Stimulated activated CD8-positive, alpha-beta memory T cell treated with anti-CD3 and anti-CD28 coated beads, Interleukin-7, amount 100 ng/mL, for 4 hours (primary cell): ENCODE measurements at places on chromosomes 2 and 18.

GRCh38 chr18:10003866-10004265 is 90.0 kb downstream of the VAPA start:
- DNase-seq = no peak

GRCh38 chr2:105802587-105802986 is 57.9 kb downstream of the NCK2 start:
- DNase-seq = peak; percentile 72

GRCh38 chr2:159150280-159150746 is 136.2 kb downstream of the WDSUB1 start:
- no peak for DNase-seq

DNA sequence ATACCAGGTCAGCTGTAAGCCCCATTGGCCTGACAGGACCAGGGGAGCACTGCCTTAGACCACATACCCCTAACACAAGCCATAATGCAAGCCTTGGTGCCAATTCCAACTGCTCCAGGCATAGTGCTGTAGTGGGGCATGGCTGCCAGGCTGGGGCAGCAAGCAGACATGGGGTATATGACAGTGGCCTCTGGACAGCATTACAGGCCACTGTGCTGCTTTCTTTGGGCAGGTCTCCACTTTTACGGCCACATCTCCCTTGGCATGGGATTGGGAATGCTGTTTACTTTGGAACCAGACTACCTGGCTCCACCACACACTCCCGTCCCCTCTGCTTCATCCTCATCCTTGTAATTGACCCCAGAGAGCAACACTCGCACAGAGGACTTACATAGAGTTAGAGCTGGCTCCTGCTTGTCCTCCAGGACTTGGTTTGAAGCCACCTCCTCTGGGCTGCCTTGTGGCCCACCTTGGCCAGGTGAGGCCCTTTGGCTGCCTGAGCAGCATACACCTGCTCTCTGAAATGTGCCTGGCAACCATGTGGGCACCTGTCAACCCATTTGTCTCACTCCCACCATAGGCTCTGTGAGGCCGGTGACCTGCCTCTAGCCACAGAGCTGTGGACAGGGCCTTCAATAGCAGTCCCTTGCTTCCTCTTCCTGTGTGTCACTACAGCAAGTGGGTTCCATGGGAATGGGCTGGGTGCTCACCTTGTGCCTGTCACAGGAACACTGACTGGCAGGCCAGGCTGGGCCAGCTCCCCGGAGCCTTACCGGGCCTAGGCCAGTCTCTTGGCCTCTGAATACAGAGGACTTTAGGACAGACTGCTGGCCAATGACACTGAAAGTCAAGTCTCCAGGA is 262.6 kb upstream of the HS6ST1 start:
- DNase-seq = no peak

GRCh38 chr2:241116606-241117560 is 14.8 kb upstream of the MTERF4 start:
- no peak for DNase-seq

GRCh38 chr2:214104967-214105366 is 305.9 kb upstream of the VWC2L start:
- DNase-seq = no peak

DNA sequence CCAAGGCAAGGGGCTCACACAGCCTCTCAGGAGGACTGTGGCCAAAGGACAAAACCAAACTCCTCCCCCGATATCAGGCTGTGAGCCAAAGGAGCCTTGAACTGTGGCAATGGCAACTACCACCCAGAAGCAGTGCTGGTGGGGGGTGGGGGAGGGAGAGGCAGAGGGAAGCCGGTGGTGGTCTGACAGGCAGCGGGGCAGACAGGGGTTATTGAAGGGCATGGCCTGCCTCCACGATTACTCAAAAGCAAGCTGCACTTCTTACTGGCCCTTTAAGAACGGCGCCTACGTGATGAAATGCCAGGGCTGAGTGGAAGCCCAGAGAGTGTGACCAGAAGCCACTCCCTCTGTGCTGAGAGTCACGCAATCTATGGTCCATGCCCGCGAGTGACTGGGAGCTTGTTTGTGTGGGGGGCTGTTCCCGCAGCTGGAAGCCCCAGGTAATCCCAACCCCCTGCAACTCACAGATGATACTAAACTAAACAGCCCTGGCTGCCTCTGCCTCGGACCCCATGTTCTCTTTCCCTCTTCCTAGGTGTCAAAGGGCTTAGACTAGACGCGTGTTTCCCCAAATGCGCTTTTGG is 128.2 kb upstream of the CXCR4 start:
- no peak for DNase-seq

DNA sequence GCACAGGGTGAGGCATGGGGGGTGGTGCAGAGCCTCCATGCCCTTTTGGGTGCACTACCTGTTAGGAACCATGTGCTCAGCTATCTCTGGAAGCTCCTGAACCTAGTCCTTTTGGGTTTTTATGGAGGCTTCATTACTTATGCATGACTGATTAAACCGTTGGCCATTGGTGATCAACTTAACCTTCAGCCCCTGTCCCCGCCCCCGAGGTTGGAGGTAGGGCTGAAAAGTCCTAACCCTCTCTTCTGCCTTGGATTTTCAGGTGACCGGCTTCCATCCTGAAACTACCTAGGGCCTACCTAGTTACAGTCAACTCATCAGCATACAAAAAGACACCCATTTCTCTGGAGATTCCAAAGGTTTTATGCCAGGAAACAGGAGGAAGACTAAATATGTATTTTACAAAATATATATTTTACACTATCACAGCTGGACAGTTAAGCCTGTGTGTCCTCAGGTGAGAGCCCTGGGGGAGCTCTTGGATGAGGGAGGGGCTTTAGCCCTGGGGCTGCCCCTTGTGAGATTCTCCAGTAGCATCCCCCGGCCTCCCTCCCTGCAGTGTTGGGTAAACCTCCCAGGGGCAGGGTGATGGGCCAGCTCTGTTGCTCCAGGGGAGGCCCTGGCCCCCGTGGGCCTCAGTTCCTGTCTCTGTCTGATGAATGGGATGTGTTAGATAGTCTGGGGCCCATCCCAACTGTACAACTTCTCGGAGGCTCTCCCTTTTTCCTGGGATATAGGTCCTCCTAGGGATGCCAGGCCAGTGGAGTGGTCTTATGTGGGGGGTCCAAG is 24.1 kb downstream of the GLI2 start:
- no peak for DNase-seq

- DNase-seq = no peak
Observed at GRCh38 chr2:198703281-198703680, 754.5 kb downstream of the SATB2 start.

- no peak for DNase-seq
Observed at GRCh38 chr2:222228054-222228453, 70.7 kb downstream of the PAX3 start.

- no peak for DNase-seq
Observed at GRCh38 chr18:21261352-21261751, 19.3 kb downstream of the GREB1L start.

DNA sequence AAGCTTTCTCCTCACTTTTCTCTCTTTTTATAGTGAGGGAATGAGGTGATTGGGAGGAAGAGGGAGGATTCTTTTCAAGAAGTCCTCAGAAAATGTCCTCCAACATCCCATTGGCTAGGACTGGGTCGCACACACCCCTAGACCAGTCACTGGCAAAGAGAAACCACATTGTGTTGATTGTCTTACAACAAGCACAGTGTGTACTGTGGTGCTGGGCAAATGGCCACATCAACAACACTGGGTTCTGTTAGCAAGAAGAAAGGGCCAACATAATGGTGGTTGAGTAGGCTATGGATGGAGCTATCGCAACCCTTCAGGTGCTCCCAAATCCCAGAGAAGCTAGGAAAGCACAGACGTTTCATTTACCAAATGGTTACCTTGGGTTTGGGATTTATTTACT is 18.7 kb upstream of the PTPN4 start:
- DNase-seq = no peak

DNA sequence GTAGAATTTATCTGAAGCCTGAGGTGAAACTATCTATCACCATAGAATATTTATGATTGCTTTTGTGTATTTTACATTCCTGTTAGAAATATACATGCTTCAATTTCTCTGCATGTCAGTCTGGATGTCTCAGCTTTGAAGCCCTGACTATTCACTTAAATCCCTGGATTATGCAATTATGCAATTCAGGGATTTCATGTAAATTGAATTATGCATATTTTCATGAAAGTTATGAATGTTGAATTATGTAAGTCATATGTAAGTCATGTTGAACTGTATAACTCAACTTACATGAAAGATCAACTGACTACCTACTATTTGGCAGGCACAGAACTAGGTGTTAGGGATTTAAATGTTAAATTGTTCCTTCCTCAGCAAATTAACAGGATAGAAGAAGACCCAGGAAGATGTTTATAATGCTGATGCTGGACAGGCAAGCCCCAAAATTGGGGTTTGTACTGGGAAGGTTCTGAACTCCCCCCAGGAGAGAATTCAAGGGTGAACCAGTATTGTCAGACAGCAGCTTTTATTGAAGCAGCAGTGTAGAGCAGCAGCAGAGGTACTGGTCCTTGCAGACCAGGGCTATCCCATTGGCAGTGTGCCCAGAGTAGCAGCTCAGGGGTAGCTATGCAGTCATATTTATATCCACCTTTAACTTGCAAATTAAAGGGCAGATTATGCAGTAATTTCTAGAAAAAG is 236.5 kb downstream of the ZNF804A start:
- DNase-seq = no peak

- DNase-seq = no peak
Observed at GRCh38 chr2:53750041-53750768, 17.4 kb upstream of the CHAC2 start.

GRCh38 chr2:48383036-48383435 is 146.9 kb upstream of the STON1 start:
- no peak for DNase-seq

GRCh38 chr2:237557633-237558015 is 8.8 kb upstream of the PRLH start:
- no peak for DNase-seq

DNA sequence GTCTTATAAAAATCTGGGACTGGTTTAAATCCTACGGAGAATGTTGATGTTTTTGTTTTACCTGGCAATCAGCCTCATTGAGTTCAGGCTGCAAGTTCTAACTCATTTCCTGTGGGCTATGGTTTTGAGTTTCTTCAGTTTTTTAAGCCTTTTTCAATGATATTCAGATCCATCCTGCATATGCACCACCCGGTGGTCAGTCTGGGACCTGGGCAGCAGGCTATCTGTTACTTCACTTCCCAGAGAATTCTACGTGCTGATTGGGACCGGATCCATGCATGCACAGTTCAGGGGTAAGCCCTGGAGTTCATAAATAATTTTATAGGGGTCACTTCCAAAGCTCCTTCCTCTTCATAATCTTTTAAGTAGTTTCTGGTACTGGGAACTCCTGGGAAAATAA is 339.2 kb upstream of the HNRNPA3 start:
- no peak for DNase-seq

DNA sequence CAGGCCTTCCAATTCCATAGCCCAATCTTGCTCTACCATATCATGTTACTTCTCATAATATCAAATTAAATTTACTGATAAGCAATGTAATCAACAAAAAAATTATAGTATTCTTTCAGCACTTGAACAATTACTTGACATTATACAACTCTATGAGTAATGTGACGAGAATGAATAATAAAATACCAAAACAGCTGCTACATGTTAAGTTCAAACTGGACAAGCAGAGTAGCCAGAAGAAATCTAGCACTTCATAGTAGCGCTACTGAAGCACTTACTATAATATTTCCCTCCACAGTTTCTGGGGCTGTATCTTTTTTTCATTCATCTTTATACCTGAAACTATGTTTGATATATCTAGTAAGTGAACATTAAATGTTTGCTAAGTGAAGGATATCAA is 14.9 kb downstream of the PPP3R1 start:
- DNase-seq = no peak

- DNase-seq = no peak
Observed at GRCh38 chr2:54701029-54701428, 22.4 kb upstream of the EML6 start.

GRCh38 chr2:226180281-226180884 is 619.2 kb downstream of the IRS1 start:
- no peak for DNase-seq

DNA sequence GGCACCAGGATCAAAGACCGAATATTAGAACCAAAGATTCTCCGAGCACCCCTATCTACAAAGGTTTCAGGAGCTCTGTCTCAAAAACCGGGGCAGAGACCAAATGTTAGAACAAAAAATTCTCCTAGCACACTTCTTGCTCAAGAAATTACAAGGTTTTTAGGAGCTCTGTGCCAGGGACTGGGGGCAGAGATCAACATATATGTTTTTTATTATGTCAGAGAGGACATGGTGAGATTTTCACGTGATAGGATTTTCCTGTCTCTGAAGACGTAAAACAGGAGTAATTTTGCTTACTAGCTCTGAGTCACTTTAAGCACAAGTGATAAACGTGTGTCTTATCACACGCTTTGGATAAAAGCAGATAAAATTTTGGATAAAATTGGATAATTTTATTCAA is 34.8 kb upstream of the ODC1 start:
- DNase-seq = no peak

DNA sequence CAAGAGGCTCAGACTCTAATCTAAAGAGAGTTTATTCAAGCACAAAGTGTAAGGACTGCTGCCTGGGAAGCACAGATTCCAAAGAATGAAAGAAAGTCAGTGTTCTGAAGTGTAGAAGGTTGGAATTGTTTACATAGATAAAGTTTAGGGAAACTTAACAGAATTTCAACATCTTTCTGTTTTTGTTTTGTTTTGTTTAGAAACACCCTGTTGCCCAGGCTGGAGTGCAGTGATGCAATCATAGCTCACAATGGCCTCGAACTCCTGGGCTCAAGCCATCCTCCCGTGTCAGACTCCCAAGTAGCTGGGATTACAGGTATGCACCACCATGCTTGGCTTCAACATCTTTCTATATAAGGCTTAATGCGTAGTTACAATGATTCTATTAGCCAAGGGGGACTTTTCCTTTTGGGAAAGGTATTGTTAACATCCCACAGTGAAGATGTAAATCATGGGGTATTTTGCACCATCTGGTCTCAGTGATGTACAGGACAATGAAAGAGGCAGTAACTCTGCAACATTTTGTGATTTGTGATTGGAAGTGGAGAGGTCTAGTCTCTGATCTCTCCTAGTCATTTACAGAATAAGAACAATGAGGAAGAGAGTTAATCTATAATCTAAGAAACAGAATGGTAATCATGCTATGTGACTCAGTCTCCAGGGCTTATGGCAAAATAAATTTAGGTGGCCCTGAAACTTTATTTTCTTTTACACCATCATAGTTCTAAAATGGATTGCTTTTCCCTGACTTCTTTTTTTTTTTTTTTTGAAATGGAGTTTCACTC is 45.6 kb upstream of the MSH6 start:
- no peak for DNase-seq

DNA sequence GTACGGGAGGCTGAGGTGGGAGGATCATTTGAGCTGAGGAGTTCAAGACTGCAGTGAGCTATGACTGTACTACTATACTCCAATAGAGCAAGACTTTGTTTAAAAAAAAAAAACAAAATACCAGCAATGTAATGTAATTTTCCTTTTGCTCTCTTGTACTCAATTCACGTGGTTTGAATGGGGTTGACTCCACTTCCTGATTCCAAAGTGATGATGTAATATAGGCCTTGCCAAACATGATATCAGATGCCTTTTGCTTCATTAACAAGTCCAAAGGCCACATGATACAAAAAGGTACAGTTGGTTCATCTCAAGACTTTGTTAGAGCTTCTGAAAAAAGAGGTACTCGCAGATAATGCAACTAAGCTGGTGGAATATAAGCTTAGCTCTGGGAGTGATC is 321.8 kb downstream of the ZEB2 start:
- DNase-seq = no peak
